ENCODE measurements at places on chromosomes 12 and 14.

- no peak for DNase-seq
These were observed 76.3 kb downstream of the GRIP1 start for GRCh38 chr12:66602483-66603143.

DNA sequence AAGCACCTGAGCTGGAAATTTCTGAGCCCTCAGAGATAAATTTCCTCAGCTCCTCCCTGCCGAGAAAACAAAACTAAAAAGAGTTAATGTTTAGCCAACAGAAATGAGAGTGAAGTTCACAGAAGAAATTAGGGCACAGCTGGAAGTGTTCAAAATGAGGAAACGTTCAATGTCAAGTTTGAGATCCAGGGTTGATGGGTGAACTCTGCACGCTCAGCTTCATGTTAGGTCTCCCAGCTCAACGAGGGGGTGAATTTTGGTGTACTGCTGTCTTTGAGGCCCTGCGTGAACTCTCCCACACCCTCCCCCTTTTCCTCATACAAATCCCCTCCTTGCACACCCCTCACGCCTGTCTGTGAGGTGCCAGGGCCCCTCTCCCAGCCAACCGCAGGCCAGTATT lies 13.3 kb upstream of the OAS3 start:
- DNase-seq, result no peak

DNA sequence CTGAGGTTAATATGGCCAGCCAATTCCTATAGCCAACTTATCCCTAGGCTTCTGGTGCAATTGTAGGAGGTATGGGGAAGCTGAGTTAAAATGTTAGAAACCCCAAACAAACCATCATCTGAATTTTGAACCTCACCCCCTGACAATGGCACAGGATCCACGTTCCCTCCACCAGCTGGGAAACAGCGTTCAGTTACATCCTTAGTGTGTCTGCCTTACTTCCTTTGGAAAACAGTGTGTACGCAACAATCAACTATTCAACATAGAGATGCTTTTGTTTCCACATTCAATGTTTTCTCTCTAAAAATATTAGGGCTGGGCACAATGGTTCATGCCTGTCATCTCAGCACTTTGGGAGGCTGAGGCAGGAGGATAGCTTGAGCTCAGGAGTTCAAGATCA lies 203.4 kb downstream of the TTC7B start:
- no peak for DNase-seq

GRCh38 chr12:64187794-64188193 lies 34.3 kb downstream of the KICS2 start:
- DNase-seq, result no peak

DNA sequence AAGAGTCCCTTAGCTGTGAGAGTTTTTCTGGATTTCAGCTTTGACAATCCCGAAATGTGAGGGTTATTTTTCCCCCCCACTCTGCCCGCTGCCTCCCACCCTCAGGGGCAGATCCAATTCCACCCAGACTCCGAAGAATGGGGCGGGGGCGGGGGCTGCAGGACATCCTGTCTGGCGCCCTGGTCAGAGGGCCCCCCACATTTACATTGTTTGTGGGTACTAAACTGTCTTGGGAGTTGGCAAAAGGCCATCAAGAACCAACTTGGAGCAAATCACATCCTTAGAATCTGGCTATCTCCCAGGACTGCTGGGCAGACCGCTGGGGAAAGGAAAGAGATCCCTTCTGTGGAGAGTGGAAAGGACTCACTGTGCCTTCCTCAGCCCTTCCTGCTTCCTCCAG lies 2.4 kb downstream of the EMP1 start:
- no peak for DNase-seq

GRCh38 chr14:44910821-44911220 lies 50.9 kb downstream of the KLHL28 start:
- DNase-seq, result no peak

DNA sequence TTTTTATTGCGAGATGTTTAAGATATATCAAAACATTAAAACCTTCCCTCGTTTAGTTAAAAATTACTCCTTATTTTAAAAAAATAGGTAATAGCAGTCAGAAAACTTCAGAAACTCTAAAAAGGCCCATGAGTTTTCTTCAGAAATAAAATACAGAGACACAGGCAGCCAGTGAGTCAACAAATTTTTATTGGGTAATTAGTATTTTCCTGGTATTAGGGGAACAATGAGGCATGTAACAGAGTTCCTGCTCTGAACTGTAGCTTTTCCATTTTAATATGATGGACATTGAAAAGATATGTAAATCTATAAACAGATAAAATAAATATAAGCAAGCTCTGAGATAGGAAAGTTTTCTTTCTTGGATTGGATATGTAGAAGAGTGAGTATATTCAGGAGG lies 399 bp upstream of the ZNF705A start:
- DNase-seq, result no peak

DNA sequence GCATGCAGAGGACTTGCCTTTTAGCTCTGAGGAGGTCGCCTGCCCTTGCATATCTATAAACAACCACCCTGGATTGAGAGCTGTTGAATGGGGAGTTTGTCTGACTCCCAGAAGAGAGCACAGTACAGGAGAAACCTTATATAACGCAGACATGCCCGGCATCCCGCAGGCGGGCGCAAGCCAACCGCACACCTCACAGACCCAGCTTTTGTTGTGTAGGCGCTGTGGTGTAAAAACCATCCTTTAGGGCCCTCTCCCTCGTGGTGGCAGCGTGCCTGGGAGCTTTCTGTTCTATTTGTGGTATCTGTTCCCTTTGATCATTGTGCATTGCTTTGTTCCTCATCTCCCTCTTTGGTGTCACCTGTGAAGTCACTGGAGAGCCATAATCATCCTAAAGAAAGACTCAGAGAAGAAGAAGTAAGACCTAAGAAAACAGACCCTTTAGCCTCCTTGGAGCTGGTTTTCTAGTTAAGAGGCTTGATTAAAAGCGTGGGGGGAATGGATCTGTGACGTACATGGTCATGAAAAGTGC lies 77.7 kb downstream of the ETV6 start:
- DNase-seq, result no peak

DNA sequence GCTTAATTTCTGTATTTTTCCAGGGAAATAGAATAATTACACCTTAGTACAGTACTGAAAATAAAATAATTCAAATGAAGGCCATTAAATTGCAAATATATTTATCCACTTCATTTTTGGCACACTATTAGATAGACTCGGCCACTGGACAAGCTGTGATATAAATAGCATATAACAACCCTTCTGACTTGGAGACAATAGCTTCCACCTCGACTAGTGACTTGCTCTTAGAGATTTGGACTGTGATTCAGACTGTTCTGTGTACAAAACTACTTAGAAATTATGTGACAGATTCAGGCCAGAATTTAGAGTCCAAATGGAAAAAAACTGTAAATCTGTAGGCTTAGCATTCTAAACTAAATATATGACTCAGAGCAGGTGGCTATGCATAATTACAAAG lies 949.9 kb downstream of the LRFN5 start:
- DNase-seq, result no peak

DNA sequence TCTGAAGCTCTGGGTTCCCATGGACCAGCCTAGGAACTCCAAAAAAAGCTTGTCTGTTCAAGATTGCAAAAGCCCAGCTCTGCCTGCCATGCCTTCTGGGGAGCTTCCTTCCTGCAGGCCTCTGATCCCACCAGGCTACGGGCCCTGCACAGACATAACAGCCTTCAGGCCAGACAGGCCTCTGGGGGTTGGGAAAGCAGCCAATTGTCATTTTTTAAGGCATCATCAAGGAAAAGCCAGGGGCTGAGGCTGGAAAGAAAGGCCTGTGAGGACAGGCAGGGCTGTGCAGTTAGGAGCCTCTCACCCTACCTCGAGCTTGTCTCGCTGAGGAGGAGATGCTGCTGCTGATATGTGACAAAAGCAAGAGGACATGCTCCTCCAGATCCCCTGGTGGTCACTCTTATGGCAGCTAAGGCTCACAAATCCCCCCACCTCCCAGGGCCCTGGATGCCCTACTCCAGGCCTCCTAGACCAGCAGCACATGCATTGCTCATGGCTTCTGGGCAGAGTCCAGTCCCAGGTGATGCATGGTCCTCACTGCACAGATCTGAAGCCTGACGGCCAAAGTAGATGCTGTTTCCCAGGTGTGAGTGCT lies 2.9 kb downstream of the TMEM229B start:
- no peak for DNase-seq

GRCh38 chr14:66092206-66092605 lies 394.0 kb upstream of the CCDC196 start:
- no peak for DNase-seq

Data from NCI-H146 (cell line).